ENCODE measurements at places on chromosomes 7 and 10.

DNA sequence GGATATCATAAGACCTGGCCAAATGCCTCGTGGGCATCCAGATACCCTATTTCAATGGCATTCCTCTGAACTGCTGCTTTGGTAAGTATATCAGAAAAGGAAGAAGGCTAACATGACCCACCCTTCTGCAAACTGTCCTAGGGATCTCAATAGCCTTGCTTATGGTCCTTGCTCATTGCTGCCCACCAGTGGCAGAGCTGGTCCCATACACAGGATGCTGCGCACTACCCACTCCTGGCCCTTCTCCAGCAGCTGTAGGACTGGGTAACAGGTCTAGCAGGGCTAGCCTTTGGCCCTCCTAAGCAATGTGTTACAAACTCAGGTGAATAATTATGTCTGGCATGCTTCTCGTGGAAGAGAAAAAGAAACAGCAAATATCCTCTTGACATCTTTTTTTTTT, 72.5 kb downstream of the C10orf90 start:
- no peaks in the 10 kb centered on the region for H3K4me1 ChIP-seq
- H3K27me3 ChIP-seq, result no peaks in the 10 kb centered on the region
- H3K4me3 ChIP-seq, result no peak overlapping the region

- no peaks in the 10 kb centered on the region for H3K36me3 ChIP-seq
- DNase-seq, result no peak
- no peaks in the 10 kb centered on the region for H3K27me3 ChIP-seq
- no peak overlapping the region for H3K27ac ChIP-seq
Observed at GRCh38 chr10:63375859-63376258, 89.9 kb downstream of the JMJD1C start.

DNA sequence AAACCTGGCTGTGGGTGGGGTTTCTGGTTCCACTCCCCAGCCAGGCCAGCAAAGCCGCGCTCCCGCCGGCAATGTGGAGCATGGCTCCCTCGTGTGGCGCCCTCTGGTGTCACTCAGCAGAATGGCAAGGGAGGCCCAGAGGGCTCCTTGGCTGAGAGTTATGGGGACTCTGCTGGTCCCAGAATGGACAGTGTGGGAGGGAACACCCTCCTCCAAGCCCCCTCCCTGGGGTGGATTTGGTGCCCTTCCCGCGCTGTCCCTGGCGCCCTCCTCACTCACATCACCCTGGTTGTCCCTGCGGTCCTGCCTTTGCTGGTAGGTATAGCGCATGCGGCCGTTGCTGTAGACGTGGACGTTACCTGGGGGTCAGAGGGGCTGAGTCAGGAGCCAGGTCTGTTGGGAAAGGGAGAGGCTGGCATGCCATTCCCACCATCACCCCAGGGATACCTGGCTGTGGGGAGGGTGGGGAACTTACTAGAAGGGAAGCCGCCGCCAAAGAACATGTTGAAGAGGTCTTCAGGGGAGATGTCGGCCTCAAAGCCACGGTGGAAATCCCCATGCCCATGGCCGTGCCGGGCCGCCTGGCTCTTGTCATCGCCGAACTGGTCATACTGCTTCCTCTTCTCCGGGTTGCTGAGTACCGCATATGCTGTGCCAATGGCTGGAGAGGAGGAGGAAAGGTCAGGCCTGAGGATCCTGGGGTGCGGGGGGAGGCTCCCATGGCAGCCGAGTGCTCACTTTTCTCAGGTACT, 14.0 kb downstream of the DNAJB12 start:
- H3K4me3 ChIP-seq, result no peak overlapping the region
- H3K36me3 ChIP-seq, result no peaks in the 10 kb centered on the region
- peaks cover 17% of the 10 kb centered on the region for H3K4me1 ChIP-seq

DNA sequence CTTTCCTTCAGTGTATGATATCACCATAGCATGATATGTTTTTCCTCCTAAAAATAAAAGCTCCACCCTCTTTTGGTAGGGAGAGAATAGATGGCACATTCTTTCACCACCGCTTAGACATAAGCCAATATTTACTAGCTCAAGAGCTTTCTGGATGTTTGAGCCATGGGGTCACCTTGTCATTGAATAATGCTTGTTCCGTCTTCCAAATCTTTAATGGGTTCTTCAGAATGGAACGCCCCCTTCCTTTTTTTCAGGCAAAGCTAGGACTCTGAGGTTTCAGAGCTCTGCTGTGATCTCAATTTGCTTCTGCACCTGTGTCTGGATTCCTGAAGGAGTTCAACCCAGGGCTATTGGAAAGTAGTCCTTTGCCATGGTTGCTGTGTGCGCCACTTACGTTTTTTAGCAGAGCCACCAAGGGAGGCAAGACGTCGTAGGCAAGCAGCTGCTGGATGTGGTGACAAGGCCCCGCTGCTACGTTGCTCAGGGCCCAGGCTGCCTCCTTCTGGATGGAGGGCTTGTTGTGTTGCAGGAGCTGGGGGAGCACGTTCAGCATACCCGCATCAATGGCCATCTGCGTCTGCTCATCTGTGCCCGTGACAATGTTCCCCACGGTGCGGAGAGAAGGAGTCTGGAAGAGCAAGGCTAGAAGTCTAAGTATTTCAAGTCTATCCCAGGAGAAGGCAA, 23.2 kb downstream of the KPNA7 start:
- H3K27me3 ChIP-seq, result no peaks in the 10 kb centered on the region

DNA sequence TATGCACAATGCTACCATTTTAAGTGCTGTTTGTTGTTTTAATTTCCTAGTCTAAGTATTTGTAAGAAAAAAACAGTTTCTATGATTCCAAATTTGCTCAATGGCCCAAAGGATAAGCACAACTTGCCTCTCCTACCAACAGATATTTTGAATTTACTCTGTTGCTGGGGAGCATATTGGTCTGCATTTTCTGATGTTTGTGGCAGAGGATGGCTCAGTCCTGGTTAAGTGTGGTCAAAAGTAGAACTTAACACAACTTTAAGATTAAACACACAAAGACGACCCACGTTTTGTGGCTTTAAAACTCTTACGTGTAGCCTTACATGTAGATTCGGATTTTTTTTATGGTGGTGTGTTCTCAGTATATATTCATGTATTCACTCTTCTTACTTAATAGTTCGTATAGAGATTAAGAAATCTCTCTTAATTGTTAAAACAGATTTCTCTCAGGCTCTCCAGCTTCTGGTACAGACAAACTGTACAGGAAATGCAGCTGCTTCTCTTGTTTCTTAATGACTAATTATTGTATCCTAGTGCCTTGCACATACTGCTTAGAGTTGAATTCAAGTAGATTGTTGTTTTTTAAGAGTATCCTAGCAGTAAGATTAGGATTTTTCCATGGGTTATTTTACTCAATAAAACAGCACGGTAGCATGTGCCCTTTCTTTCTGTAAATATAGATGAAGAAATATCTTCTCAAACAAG, 86.2 kb downstream of the GPR85 start:
- H3K4me3 ChIP-seq, result no peak overlapping the region
- H3K27ac ChIP-seq, result no peak overlapping the region
- no peaks in the 10 kb centered on the region for H3K4me1 ChIP-seq
- H3K36me3 ChIP-seq, result no peaks in the 10 kb centered on the region

Data from MM.1S (cell line).